Activated naive CD8-positive, alpha-beta T cell treated with anti-CD3 and anti-CD28 coated beads, Interleukin-2, amount 50 U/mL, for 16 hours (primary cell): ENCODE measurements at places on chromosomes 5 and 9.

GRCh38 chr5:90503596-90503995, 25.8 kb downstream of the LYSMD3 start:
- no peak for DNase-seq

GRCh38 chr9:93173365-93174051, 10.4 kb upstream of the WNK2 start:
- DNase-seq = no peak

GRCh38 chr5:127031147-127031862, 947 bp upstream of the MARCHF3 start:
- no peak for DNase-seq

DNA sequence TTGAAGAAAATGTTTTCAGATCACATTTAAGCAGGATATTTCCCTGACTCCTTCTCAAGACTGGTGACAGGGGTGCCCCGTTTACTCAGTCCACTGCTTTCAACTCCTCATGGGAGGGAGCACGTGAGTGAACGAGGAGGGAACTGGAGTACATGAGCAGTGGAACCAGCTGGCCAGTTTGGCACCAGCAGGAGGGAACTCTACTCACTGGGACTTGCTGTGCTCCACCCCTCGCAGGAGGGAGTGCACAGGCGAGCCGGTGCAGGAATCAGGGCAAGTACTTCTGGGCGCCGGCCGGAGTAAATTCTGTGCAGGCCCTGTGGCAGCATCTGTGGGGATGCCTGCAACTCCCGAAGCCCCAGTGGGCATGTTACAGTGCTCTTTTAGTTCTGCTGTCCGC, 1941.1 kb upstream of the C9orf72 start:
- no peak for DNase-seq

DNA sequence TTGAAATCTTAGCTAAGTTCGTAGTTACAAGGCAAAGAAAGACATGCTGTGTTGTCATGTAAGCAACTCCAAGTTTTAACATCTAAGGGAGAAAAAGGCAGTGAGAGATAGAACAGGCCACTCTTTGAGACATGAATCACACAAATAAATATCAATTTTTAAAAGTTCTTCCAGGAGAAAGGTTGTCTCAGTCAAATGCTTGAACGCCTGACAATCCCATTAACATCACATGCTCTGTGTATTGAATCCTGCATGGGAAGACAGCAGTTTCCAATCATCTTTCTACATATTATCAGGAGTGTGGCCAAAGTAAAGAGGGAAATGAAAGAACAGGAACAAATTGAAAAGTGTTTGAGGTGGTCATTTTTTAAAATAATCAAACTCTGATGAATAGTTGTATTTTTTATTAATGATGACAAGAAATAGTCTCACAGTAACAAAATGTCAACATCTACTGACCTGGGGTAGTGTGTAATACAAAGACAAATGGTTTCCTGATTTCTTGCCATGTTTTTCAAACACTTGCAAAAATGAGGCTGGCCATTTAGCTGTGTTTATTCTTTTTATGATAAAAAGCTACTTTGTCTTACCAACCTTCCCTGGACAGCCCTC, 6.4 kb upstream of the C6 start:
- no peak for DNase-seq
